ENCODE measurements at places on chromosomes 2 and 18. TPM values are rescaled to one million over a fixed set of nuclear protein-coding genes. Genes with fewer than 3 reads are reported as not detected.

The PIK3C3 gene
- 35.3 TPM for total RNA-seq

The MGAT4A gene
- total RNA-seq = 4.6 TPM

The DNAJC5G gene
- not detected for total RNA-seq

The DNER gene
- total RNA-seq = 0.60 TPM

The HNMT gene
- total RNA-seq = 16.8 TPM

The PJVK gene
- 0.60 TPM for total RNA-seq

The ARL6IP6 gene
- total RNA-seq = 6.6 TPM

The DBI gene
- 90.4 TPM for total RNA-seq

The ALK gene
- total RNA-seq = under 0.01 TPM

The MBD2 gene
- total RNA-seq = 292 TPM
